ENCODE measurements at places on chromosomes 1 and 21.
A peak's percentile ranks its signal among the peaks of the same experiment; 100 is the strongest.

DNA sequence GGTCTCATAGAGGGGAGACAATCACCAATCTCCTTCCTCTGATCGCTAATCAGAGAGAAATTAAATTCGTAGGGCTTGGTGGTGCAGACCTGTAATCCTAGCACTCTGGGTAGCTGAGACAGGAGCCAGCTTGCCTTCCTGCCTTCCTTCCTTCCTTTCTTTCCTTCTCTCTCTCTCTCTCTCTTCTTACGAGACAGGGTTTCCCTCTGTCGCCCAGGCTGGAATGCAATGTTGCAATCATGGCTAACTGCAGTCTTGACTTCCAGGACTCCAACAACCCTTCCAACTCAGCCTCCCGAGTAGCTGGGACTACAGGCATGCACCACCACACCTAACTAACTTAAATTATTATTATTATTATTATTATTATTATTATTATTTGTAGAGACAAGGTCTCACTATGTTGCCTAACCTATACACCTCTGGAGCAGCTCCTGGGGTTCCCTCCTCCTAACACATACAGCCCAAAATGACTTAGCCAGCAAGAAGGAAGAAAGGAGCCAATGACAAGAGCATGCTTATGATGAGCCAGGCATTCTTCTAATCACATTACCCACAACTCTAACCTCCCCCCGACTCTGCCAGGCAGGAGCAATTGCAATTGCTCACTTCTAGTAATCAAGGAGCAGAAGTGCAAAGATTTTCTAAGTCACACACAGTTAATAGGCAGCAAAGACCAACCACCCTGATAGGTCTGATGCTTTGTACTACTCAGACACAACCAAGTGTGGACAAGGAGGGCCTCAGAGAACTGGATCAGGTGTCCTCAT lies 105.4 kb upstream of the F3 start:
- no peak for DNase-seq

- DNase-seq: no peak
Observed at GRCh38 chr1:109864930-109865612, 45.6 kb upstream of the CSF1 start.

DNA sequence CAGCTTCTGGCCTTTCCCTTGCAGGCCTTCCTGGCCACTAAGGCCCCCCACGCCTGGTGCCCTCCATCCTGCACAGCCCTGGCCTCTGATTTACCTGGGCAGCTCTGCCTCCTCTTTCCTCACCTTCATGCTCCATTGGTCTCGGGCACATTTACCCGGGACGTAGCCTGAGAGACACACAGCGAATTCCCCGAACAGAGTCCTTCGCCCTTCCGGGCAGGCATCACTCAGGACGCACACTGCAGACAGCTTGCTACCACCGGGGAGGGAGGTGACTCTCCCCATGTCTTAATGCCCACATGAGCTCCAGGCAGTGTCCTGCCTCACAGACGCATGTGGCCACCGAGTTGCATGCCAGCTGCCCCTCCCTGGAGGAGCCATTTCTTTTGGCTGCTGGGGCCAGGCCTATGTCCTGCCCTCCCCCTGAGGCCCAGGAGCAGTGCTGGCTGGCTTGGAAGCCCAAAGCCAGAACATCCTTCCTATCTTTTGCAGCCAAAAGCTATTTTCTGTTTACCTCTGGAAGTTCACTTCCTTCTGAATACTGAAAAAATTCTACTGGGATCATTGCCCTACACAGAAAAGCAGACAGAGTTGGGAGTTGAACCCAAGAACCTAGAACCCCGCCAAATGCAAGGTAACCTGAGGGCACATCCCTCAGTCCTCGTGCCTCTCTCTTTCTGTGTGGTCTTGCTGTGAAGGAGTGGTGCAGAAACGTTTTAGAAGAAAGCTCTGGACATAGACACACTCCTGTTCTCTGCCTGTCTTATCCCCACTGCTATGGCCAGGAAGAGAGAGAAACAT lies 209.5 kb downstream of the TOMM20 start:
- no peak for DNase-seq

DNA sequence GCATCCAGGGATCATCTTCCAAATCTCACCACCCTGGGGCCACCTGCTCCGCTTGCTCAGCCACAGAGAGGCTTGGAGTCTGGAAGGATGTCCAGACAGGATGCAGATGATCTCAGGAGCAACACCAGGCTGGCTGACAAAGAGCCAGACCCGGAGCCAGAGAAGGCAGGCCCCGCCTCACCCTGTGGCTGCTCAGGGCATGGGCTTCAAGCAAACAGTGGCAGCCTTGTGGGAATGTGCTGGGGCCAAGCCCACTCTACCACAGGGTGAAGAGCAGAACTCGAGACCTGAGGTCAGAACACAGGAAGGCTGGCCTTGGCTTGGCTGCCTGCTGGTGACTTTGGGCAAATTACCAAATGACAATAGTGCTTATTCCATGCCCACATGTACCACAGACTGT lies 45.5 kb downstream of the MRPL37 start:
- DNase-seq: no peak

- DNase-seq: peak; percentile 74
Observed at GRCh38 chr1:58903514-58904298, 119.9 kb upstream of the JUN start.

DNA sequence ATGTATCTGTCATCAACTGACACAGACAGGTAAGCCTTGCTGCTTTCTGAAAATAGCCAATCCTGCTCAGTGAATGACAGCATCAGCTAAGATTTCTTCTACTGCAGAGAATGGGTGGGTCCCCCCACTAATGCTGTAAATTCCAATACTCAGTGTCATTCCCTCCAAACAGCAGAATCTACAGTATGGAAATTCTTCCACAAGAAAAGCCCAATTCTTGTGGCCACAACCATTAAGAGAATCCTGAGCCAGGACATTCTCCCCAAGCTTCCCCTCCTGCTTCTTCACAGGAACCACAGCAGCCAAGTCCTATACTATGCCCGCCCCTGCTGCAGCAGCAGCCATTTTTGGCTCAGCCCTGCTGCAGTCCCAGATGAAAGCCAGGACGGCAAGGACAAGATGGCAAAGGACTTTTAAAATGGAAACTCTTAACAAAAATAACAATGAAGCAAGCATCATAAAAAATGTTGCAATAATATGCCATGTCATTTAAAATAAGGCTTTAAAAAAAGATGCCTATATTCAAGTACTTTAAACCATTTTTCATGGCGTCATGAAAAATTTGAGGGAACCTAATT lies 26.8 kb downstream of the EIF4G3 start:
- no peak for DNase-seq

DNA sequence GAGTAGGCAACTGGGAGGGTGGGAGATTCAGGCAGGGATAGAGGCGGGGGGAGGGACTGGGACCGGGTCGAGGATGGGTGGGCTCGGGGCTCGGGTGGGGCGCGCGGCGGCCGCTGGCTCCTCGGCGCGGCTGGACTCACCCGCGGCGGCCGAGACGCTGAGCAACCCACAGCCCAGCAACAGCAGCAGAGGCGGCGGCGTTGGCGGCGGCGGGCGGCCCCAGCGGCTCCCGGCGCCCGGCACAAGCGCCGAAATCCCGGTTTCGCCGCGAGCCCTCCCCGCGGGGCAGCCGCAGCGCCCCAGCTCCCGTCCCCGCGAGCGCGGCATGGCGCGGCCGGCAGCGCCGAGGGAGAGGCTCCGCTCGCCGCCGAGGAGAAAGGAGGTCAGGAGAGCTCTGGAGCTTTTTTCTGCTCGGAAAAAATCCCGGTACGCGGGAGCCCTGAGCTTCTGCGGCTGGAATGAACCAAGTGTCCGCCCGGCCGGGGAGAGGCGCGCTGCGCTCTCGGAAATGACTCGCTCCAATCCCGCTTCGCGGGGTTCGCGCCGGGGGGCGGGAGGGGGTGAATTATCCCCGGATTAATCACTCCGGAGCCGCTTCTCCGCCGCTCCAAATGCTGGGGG lies at the start of gene CSMD2:
CSMD2 (minus strand) TSS at position 460 of the 621 bp plus-strand sequence; CDS start at position 327, 133 bp downstream.
- DNase-seq: no peak

GRCh38 chr1:111653709-111654108 lies 34.1 kb downstream of the RAP1A start:
- DNase-seq: no peak

GRCh38 chr21:36841866-36842265 lies 124.6 kb downstream of the HLCS start:
- no peak for DNase-seq

GRCh38 chr1:26608895-26609294 lies 79.3 kb downstream of the RPS6KA1 start:
- DNase-seq: no peak

- DNase-seq: no peak
Observed at GRCh38 chr1:87051965-87052364, 137.5 kb downstream of the HS2ST1 start.

GRCh38 chr1:183807549-183808168 lies 2.7 kb downstream of the RGL1 start:
- no peak for DNase-seq

DNA sequence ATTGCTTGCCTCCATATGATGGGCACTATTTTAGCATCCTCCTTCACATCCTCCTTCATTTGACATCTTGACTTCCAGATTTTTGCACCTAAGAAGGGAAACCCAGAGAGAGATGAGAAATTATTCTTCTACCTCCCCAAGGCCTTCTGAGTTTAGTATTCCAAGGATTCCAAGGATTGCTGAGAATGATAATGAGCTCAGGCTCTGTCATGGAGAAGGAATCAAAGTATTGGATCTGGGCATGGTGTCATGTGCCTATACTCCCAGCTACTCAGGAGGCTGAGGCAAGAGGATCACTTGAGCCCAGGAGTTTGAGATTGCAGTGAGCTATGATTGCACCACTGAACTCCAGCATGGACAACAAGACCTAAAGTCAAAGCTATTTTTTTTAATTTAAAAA lies 26.6 kb upstream of the ZNF281 start:
- DNase-seq: no peak

GRCh38 chr1:247639381-247639981 lies 34.1 kb downstream of the OR2G3 start:
- no peak for DNase-seq

GRCh38 chr1:36322041-36322785 lies 1.2 kb downstream of the EVA1B start:
- no peak for DNase-seq
